ENCODE measurements at places on chromosomes 3 and 15. TPM values are rescaled to one million over a fixed set of nuclear protein-coding genes. Genes with fewer than 3 reads are reported as not detected.

GRCh38 chr3:117553461-117553860, 843.9 kb downstream of the TUSC7 start:
- DNase-seq = no peak

The CFAP20DC gene
- 2.7 TPM for total RNA-seq

DNA sequence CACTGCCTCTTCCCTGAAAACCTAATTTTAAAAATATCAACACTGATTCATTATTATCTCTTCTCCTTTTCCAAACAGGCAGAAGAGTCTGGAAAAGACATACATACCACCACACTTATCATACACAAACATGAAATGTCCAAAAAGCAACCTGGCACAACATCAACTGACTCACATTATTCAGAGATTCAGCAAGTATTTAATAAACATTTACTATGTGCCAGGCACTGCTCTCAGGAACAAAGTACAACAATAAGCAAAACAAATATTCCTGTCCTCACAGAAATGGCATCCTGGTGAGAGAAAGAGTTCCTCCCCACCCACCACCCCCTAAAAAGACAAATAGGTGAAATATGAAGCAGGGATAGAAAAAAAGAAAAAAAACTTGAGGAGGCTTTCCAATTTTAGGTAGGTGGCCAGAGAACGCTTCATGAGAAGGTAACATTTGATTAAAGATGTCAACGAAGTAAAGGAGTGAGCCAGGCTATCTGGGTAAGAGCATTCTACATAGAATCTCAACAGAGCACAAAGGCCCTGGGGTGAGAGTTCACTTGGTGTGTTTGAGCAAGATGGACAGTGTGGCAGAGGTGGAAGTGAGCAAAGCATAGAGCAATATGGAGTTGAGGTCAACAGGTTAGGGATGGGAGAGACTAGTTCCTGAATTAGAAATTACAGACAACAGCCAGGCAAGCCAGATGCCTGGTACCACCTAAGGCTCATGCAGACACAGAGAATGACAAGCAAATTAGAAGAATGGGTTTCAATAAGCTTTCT, 141.7 kb downstream of the OSBPL10 start:
- DNase-seq = no peak

The ATP13A3 gene
- 107 TPM for total RNA-seq

DNA sequence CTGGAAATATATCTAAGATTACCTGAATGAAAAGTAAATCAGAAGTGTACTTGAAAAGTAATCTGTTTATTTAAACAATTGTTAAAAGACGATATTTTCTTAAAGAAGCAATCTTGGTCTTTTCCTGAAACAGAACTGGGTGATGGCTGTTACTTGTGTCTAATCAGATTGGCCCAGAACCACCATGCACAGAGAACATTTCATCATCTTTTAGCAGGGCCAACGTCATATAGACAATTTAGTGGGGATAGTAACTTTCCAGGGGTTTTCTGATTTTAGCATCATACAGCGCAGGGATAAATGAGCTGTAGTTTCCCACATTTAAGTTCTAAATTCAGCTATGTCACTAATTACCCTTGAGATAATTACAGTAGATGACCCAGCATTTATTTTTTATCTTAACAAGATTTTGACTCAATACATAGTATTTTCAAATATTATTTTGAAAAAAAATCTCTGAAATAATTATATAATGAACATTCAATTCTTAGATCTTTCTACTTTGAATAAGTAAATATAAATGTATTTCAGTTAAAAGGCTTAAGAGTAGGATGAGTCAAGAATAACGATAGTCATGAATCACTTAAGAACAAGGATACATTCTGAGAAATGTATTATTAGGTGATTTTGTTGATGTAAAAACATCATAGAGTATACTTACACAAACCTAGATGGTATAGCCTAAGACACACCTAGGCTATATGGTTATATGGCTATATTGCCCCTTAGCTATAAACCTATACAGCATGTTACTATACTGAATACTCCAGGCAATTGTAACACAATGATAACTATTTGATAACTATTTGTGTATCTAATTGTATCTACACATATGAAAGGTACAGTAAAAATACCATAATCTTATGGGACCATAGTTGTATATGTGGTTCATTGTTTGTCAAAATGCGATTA, 103.8 kb upstream of the MME start:
- DNase-seq = no peak

DNA sequence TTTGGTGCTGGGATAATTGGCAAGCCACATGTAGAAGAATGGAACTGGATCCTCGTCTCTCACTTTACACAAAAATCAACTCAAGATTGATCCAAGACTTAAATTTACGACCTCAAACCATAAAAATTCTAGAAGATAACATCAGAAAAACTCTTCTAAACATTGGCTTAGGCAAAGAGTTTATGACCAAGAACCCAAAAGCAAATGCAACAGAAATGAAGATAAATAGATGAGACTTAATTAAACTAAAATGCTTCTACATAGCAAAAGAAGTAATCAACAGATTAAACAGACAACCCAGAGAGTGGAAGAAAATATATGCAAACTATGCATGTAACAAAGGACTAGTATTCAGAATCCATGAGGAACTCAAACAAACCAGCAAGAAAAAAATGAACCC, 80.1 kb downstream of the CLDN1 start:
- no peak for DNase-seq

The KBTBD12 gene
- not detected for total RNA-seq

DNA sequence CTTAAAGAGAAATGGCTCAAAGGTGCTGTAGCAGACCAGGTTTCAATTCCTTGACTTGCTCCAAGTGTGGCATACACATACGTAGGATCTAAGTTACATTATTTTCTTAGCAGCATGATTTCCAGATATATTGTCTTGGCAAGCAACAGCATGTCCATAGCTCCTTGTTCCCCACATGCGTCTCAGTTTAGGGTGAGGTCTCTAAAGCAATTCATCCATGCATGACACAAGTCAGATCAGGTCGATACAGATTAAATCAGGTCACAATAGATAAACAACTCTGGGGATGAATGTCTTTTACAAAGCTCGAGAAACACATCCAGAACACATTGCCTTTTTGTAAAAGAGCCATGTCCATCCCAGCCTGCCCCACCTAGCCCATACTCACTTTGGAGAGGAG, 108.9 kb upstream of the ABHD17C start:
- no peak for DNase-seq

The MAN2C1 gene
- total RNA-seq = 119 TPM

The SLC28A2 gene
- not detected for total RNA-seq

DNA sequence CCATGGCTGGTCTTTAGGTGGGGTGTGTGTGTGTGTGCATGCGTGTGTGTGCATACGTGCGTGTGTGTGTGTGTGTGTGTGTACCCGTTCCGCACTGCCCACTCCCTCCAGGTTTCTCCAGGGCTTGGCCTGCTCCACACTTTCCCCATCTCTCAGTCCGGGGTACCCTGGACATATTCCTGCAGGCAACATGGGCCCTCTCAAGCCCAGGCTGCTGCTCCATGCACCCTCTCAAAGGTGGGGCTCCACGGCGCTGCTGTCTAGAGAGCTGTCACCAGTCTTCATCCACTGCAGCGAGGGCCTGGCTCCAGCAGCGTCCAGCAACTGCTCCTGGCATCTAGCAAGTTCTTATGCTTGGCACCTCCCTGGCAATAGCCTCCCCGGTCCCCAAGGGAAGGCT, 86.1 kb downstream of the ATP10A start:
- no peak for DNase-seq

DNA sequence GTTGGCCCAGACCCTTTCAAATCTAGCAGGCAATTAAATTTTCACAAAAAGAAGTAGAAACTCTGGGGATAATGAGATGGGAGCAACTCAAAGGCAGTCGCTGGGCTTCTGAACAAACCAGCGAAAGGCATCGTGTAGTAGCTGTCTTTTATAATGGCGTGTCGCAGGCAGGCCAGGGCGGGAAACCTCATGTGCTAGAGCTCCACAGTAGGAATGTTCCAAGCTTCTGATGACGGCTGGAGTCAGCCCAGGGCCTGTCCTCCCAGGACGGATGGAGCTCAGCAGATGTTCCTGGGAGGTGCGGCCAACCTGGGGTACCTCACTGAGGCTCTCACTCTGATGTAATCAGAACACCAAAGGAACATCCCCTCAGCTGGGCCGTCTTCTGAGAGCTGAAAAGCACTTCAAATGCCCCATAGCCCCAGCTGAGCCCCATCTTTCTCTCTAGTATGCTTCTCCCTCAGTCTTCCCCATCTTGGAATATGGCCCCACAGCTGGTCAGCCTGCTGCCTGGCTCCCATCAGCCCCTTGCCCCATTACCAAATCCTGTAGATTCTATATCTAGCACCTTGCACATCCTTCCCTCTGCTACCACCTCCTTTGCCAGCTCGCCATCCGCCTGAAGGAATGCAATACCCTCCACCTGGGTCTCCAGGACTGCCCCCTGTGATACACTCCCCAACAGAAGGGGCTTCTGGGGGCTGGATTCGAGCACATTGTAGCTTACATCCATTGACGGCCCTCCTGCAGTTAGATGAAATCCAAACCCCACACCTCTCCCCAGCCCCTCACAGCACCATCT, 54.9 kb upstream of the ATP2B2 start:
- DNase-seq = no peak

GRCh38 chr15:82058026-82058425, 12.2 kb upstream of the MEX3B start:
- no peak for DNase-seq

The BCL2A1 gene
- total RNA-seq = 82.2 TPM

DNA sequence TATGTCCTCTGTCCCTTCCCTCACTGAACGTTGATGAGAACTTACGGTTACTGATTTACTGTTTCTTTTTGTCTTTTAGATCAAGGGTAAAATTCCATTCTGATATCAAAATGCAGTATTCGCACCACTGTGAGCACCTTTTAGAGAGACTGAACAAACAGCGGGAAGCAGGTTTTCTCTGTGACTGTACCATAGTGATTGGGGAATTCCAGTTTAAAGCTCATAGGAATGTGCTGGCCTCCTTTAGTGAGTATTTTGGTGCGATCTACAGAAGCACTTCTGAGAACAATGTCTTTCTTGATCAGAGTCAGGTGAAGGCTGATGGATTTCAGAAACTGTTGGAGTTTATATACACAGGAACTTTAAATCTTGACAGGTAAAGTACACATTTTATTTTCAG, 990 bp downstream of the MYNN start:
- DNase-seq = no peak
